Activated CD8-positive, alpha-beta memory T cell treated with anti-CD3 and anti-CD28 coated beads for 4 hours (primary cell): ENCODE measurements at places on chromosomes 7 and 10.

- DNase-seq = no peak
Observed at GRCh38 chr10:121036431-121036830, 185.3 kb downstream of the WDR11 start.

GRCh38 chr10:114631666-114632417 is 26.2 kb downstream of the ABLIM1 start:
- DNase-seq = no peak

GRCh38 chr10:71436268-71437125 is 39.8 kb downstream of the CDH23 start:
- no peak for DNase-seq

GRCh38 chr7:46454816-46455215 is 533.7 kb upstream of the IGFBP3 start:
- DNase-seq = no peak

DNA sequence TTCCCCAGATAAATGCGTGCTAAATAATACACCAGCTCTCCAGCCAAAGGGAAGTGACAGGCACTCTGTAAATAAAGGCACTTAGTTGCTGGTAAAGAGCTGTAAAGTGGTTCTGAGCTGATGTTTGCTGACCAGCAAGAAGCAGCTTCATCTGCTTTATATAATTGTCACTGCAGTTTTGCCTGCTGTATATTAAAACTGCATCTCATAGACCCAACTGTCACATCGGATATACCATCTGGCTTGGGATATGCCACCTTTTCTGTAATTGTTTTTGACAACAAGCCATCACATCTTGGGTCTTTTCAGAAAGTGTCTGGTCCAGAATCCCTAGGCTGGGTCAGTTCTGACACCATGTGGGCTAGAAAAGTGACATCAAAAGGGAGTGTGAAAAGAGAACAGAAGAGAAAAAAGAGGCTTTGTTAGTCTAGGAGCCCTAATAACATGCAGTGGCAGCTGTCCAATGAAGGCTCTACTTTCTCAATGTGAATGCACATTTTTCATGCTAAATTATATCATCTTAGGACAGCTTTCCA is 697.6 kb downstream of the KCNMA1 start:
- DNase-seq = no peak

GRCh38 chr10:119340893-119341458 is 133.6 kb downstream of the GRK5 start:
- no peak for DNase-seq

GRCh38 chr7:32943252-32944030 is 13.8 kb upstream of the FKBP9 start:
- peak; percentile 23 for DNase-seq

DNA sequence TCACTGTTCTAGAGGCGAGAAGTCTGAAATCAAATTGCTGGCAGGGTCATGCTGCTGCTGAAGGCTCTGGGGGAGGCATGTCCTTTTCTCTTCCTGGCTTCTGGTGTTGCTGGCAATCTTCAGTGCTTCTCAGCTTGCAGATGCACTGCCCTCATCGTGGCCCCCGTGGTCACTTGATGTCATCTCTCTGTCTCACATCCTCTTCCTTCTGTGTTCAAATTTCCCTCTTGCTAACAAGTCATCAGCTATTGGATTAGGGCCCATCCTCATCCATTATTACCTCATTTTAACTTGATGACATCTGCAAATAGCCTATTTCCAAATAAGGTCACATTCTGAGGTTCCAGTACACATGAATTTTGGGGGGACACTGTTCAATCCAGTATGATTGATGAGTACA is 36.6 kb upstream of the SRGN start:
- no peak for DNase-seq

GRCh38 chr10:93816123-93816747 is 58.5 kb downstream of the LGI1 start:
- no peak for DNase-seq

DNA sequence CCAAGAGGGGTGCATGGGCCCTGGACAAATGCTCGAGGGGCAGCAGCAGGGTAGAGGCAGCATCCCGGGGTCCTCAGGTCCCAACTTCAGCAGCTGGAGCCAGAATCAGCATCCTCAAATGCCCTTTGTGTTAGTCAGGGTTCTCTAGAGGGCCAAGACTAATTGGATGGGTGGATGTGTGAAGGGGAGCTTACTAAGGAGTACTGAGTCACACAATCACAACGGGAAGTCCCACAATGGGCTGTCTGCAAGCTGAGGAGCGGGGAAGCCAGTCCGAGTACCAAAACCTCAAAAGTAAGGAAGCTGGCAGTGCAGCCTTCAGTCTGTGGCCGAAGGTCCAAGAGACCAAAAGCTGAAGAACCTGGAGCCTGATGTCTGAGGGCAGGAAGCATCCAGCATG is 162.9 kb upstream of the TCERG1L start:
- no peak for DNase-seq

GRCh38 chr10:122421742-122422141 is 32.7 kb upstream of the ARMS2 start:
- DNase-seq = no peak

DNA sequence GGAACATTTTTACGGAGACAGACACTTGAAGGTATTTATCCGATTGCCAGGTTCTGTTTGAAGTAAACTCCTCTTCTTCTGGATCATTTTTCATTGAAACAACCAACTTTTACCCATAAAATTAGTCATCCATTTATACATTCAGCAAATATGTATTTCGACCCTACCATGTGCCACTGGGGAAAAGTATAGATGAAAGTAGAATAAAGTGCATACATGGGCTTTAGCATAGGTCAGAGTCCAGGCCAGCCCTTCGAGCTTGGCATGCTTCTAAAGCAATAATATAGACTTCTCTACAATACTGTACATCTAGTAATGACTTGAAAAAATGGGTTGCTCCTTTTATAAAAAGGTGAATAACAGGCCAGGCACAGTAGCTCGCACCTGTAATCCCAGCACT is 10.1 kb downstream of the SLC25A16 start:
- DNase-seq = no peak

DNA sequence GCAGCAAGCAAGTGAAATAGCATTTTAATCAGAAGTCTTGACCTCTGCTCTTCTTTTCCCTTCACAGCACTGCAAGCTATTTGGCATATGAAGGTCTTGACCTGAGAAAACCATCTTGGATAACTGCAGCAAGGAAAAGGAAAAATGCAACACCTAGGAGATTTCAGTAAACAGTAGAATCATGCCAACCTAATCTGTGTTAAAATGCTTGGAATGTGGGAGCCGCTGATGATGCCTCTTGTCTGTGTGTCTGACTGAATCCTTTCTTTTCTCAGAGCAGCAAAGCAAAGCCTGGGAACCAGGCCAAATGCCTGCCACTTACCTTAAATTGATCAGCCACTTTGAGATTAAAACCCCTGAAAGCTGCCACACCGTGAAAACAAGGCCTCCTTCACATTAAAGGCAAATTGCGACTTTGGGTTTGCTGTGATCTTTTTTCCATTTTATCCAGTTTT is 80.4 kb upstream of the CDK6 start:
- DNase-seq = no peak

GRCh38 chr7:90081621-90082020 is 72.6 kb upstream of the STEAP1 start:
- DNase-seq = no peak

GRCh38 chr7:85757348-85757747 is 570.5 kb upstream of the SEMA3D start:
- no peak for DNase-seq

GRCh38 chr7:131109759-131110296 is 217.8 kb upstream of the MKLN1 start:
- DNase-seq = peak; percentile 56

- no peak for DNase-seq
Observed at GRCh38 chr7:96238474-96238873, 83.4 kb downstream of the SLC25A13 start.

DNA sequence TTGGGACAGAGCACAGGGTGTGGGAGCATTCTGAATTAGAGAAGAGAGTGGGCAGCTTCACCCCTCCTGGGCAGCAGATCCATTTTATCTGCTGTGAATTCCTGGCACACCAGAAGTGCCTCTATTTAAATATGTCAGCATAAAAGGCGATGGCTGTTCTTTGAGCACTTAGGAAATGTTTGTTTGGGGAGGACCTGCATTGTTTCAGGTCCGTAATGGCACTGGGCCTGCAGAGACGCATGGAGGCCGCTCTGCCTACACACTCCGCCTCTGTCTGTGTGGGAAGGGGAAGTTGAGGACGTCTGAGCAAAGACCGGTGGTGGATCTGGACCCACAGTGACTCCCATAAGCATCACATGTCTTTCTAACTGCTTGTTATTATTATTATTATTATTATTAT is 253.2 kb downstream of the CAMK1D start:
- DNase-seq = no peak

- no peak for DNase-seq
Observed at GRCh38 chr10:20743942-20744341, 153.2 kb downstream of the NEBL start.

DNA sequence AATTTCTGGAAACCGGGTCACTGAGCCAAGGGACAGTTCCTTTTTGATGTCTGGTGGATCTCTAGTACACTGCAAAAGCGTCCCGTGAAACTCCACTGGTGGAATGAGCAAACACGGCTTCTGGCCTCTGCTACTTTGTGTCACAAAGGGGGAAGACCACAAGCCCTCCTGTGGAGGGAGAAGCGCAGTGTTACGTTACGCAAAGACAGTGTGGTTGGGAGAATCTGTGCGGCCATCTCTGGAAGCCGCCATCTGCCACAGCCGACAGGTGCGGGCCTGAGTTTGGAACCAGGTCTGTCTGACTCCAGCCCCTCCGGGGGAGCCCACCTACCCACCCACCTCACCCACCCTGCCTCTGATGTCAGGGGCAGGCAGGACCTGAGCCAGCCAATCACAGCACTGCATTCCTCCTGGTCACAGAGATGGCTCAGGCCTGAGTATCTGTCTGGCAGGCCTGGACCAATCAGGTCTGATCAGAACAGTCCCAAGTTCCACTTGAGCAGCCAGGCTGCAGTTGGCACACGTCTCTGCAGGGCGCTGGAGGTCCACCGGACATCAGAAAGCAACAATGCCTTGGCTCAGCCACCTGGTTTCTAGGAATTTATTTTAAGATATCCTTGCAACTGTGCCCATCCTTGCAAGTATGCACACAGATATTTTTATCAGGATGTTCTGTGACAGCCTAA is 3.0 kb upstream of the CYP2W1 start:
- DNase-seq = no peak

- no peak for DNase-seq
Observed at GRCh38 chr10:124957404-124957947, 15.6 kb downstream of the ZRANB1 start.

DNA sequence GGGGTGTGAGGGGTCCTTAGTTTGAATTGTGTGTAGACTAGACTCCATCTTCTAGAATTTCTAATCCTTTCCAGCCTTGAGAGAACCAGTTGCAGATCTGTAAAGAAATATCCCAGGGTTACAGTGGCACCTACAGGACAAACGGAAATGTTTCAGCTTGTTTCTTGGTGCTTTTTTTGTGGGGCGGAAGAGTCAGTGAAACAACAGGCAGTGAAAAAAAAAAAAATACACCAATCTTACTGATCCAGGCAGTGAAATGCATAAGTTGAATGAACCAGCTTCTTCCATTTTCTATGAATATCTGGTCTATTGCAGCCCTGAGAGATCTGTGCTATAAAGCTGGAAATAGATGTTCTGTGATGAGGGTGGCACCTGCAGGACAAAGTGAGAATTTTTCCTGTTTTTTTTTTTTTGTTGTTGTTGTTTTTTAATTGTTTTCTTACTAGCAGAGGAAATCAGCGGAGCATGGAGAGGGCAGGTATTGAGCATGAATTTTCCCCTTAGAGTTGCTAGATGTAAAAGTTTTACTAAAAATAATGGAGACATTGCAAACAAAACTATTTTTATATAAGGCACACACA is 81.9 kb upstream of the DYNC1I1 start:
- no peak for DNase-seq

- no peak for DNase-seq
Observed at GRCh38 chr10:29471544-29471859, 163.3 kb downstream of the SVIL start.

DNA sequence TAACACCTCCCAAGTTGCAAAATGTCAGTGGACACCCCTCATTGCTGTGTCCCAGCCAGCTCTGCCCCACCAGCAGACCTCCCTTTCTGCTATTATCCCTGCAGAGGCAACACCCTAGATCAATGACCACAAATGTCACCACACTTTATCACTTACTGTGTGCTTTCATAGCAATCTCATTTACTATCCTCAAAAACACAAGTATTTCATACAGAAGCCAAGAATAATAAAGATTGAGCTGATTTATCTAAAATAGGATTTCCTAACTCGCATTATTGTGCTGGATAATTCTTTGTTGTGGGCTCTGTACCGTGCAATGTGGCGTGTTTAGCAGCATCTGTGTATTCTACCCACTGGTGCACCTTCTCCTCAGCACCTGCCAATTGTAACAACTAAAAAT is 13.2 kb upstream of the ABCB5 start:
- no peak for DNase-seq

DNA sequence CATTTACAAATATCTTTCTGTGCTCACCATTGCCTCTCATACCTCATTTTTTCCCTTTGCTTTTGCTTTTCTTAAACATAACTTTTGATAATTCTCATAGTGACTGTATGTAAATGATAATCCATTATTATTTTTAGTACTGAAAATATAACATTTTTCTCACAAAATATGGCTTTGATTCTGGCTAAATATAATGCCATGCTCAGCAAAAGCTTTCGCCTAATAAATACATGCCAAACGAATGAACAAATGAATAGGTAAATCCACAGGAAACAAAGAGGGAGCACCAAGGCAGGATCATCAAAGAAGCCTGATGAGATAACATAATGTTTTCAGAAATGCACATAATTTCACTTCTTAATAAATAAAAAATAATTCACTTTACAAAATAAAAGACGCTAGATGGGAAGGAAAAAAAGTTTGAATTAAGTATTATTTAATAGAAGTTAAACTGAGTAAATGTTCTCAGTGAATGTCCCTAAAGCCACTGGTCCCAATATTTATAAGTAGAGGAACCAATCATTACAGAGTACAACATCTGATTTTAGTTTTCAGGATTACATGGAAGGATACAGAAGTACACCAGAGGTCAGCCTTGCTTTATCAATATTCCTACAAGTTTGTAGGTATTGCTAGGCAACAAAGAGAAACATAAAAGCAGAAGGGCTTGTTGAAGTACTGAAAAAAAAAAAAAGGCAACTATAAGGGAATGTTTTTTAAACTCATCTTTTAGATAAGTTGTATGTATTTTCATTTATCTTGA is 52.3 kb downstream of the RNLS start:
- DNase-seq = no peak

DNA sequence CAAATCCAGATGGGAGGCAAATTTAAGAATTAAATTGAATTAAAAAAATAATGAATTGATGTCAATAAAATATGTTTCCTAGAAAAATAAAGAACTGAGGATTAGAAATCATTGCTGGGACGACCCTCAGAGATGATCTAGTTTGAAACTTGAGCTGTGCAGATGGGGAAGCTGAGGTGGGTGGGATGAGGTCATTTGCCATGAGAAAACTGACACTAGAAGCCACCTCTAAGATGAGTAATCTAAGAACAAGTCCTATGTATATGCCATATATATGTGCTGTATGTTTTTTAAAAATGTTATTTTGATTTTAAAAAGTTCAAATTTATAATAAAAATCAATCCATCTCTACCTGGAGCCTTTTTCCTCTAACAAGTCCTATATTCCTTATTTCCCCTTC is 135.7 kb downstream of the RSU1 start:
- no peak for DNase-seq

- no peak for DNase-seq
Observed at GRCh38 chr7:134514663-134515062, 12.7 kb upstream of the AKR1B10 start.
